NCI-H460 (cell line): ENCODE measurements at places on chromosomes 1 and 21.

DNA sequence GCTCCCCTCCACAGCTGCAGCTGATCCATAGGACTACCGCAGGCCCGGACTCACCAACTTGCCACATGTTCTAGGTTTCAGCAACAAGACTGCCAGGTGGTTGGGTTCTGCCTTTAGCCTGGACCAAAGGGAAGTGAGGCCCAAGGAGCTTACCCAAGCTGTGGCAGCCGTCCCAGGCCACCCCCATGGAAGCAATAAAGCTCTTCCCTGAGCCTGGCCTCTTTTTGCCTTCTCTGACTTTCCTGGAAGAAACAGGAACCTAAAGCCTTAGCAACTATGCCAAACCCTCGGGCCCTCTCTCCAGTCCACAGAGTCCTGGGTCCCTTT, 2.7 kb upstream of the ARTN start:
- no peak for DNase-seq

- DNase-seq, result no peak
Measured at GRCh38 chr1:27357281-27358037, 9.3 kb downstream of the MAP3K6 start.

DNA sequence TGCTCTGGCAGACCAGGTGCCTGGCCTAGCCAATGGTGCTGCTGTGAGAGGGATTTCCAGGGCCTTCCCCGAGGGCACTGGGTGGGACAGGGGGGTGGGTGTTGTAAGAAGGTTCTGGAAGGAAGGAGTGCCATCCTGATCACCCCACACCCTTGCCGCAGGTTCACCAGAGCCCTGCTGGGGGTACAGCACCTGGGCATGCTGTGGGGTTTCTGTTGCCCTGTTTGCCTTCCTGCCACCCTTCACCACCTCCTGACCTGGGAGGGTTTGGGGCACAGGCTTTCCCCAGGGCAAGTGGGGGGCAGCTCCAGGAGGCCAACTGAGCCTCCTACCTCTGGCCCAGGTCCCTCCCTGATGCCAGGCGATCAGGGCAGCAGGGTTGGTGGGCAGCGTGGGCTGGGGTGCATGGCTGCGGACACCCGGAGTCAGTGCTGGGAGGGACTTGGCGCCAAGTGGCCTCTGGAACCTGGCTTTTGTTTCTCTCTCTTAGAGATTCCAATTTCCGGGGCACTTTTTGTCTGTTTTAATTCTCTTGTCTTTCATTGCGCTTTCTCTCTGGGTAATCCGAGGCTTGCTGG, 318.8 kb downstream of the PTPRU start:
- no peak for DNase-seq

DNA sequence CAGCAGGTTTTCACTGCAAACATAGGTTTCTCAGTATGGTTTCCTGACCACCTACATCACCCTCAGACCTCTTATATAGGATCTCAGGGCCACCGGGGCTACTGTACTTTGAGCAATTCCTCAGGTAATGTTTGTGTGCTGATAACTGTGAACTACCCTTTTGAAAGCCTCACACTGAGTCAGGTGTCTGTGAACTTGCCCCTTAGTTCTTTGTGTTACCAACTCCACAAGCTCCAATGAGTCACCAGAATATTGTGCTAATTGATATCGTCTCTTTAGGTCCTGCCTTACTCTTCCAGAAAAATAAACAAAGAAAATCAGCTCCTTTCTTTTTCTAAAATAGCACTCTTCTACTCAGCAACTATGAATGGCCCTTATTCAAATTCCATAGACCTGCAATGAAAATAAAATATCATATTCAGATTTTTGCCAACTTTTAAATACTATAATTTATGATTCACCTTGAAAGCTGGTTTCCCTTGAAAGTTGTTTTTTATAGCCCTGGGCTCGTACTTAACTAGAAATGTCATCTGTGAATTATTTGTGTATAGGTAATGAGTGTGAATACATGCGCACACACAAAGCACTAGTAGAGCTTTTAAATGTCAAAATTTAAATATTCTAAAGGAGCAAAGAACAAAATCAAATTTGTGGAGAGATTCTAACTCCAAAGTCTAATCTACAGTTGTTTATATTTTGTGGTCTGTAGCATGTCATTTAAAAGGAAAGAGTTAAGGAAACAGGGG, 88.1 kb upstream of the WARS2 start:
- DNase-seq, result no peak

DNA sequence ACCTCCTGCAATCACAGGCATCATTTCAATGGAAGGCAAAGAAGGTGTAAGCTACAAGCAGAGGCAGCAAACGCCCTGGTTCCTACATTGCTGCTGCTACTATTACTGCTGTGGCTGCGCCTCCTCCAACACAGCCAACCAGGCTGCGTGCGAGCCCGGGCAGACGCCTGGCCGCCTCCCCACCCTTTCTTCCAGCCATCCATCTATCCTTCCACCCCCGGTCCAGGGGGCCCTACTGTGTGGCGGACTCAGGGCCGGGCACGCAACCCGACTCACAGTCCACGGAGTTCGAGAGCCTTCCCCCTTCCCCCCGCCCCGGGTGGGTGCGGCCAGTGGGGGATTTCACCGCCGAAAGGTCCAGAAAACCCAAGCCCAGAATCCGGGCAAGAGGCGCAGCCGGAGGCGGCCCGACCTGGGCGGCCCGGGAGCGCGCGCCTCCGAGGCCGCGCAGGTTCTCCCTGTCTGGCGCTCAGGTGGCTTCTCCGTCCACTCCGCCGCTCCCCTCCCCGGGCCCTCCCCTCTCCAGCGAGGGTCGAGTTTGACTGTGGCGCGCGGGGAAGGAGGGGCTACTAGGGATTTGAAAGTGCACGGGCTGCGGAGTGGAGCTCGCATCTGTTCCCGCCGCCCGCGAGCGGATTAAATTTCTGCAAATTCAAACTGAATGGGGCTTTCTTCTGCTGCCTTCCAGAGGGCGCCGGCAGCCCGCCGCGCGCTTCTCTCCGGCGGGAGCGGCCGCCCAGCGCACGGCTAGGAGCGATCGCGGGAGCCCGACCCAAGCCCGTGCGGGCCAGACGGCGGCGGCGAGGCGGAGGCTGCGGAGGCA, at the start of gene HUNK:
Gene HUNK (plus strand): TSS at position 569 of the 823 bp plus-strand sequence. CDS start 655 bp downstream, outside the sequence.
- no peak for DNase-seq

GRCh38 chr1:155809088-155809487, 47.9 kb downstream of the GON4L start:
- DNase-seq, result no peak

- DNase-seq, result no peak
Measured at GRCh38 chr1:192913683-192914082, 104.8 kb downstream of the RGS2 start.
